ENCODE measurements at places on chromosomes 5 and 9. TPM values are rescaled to one million over a fixed set of nuclear protein-coding genes. Genes with fewer than 3 reads are reported as not detected.
A peak's percentile ranks its signal among the peaks of the same experiment; 100 is the strongest.

The EIF4E1B gene
- total RNA-seq, result not detected

The DPYSL3 gene
- 112 TPM for total RNA-seq

The GAS1 gene
- total RNA-seq, result 21.2 TPM

The ITK gene
- 3.3 TPM for total RNA-seq

DNA sequence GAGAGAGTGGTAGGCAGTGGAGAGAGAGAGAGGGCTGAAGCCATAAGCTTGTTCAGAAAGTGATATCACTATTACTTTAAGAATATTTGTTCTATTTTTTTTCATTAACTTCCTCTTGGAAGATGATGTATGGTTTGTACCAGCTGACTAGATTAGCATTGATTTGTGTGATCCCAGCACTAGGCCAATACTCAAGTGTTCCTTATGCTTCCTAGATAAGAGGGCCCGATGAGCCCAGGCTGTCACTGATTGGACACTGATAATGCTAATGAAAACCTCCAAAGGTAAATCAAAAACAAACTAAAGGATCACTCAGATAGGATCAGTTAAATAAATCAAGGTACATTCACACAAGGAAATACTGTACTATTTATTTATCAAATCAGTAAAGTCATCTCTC is 52.7 kb upstream of the OTULINL start:
- H3K4me1 ChIP-seq, result no peaks in the 10 kb centered on the region
- H3K36me3 ChIP-seq, result no peaks in the 10 kb centered on the region
- no peaks in the 10 kb centered on the region for H3K27me3 ChIP-seq
- no peak overlapping the region for H3K4me3 ChIP-seq

- H3K4me1 ChIP-seq, result peaks cover 6% of the 10 kb centered on the region
- peaks cover 71% of the 10 kb centered on the region for H3K27me3 ChIP-seq
Observed at GRCh38 chr9:132590037-132590317, 7.6 kb downstream of the BARHL1 start.

DNA sequence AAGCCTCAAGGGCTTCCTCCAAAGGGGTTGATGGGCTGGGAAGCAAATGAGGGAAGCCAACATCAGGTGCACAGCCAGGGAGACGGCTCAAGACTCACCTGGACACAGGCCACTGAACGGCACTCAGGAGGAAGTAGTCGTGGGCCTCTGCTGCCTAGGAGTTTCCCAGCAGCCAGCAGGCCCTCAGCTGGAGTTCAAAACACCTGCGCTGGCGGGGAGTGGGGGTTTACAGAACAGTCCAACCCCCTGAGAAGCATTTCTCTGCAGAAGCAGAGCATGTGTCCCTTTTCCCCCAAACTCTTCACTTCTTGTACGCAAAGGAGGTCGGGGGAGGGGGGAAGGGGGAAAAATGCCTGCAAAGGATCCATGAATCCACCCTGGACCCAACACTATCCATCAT is 2.3 kb downstream of the WHRN start:
- H3K27me3 ChIP-seq, result peaks cover 4% of the 10 kb centered on the region
- DNase-seq, result no peak
- H3K4me1 ChIP-seq, result peaks cover 27% of the 10 kb centered on the region
- no peak overlapping the region for H3K27ac ChIP-seq

DNA sequence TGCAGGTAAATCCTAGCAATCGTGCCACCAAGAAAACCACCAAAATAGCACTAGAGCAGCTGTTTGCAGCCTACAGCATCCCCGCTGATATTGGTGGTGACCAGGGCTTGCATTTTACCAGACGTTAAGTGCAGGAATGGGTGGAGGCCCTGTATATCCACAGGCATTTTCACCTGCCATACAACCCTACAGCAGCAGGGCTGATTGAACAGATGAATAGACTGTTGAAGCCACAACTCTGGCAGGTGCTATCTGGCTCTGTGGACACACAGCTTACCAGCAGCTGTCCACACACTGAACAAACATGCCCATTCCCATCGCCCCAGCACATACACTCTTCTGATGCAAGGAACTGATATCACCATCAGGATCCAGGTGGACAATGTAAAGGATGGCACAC is 154.5 kb upstream of the APC start:
- no peak overlapping the region for H3K27ac ChIP-seq
- H3K4me3 ChIP-seq, result no peak overlapping the region
- no peaks in the 10 kb centered on the region for H3K36me3 ChIP-seq
- no peak for DNase-seq
- no peaks in the 10 kb centered on the region for H3K4me1 ChIP-seq
- H3K27me3 ChIP-seq, result no peaks in the 10 kb centered on the region

GRCh38 chr5:142059304-142059940 is 46.6 kb upstream of the GNPDA1 start:
- H3K27ac ChIP-seq, result no peak overlapping the region
- H3K27me3 ChIP-seq, result no peaks in the 10 kb centered on the region
- peaks cover 24% of the 10 kb centered on the region for H3K4me1 ChIP-seq
- peak; percentile 19 for DNase-seq
- H3K4me3 ChIP-seq, result no peak overlapping the region
- no peaks in the 10 kb centered on the region for H3K36me3 ChIP-seq

All from lung (tissue), 17 donors.